Kidney glomerular epithelial cell (primary cell): ENCODE measurements at places on chromosomes 3 and 15.

GRCh38 chr3:10228248-10228950 is 19.9 kb upstream of the TATDN2 start:
- DNase-seq, result no peak

- DNase-seq, result no peak
Observed at GRCh38 chr3:129435367-129435766, 4.4 kb downstream of the MBD4 start.

DNA sequence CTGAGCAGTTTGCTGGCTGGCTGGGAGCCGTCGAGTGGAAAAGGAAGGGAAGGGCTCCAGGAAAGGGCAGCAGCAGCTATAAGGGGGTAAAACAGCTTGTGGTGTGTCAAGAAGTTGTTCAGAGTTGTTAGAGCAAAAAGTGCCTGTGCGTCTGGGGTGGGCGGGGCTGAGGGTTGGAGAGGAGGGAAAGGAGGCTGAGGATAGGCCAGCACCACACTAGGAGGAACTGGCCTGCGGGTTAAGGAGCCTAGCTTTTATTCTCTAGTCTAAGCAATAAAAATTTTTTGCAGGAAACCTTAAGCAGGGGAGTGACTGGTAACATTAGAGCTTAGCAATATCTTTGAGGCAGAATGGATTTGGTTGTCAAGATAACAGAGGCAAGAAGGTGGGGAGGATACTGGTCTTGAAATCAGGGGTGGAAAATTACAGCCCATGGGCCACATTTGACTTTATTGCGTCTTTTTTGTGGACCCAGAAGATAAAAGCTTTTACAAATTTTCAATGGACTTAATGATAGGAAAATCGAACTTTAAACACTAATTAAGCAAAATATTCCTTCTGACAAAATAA is 134.5 kb upstream of the AADACL2 start:
- no peak for DNase-seq

DNA sequence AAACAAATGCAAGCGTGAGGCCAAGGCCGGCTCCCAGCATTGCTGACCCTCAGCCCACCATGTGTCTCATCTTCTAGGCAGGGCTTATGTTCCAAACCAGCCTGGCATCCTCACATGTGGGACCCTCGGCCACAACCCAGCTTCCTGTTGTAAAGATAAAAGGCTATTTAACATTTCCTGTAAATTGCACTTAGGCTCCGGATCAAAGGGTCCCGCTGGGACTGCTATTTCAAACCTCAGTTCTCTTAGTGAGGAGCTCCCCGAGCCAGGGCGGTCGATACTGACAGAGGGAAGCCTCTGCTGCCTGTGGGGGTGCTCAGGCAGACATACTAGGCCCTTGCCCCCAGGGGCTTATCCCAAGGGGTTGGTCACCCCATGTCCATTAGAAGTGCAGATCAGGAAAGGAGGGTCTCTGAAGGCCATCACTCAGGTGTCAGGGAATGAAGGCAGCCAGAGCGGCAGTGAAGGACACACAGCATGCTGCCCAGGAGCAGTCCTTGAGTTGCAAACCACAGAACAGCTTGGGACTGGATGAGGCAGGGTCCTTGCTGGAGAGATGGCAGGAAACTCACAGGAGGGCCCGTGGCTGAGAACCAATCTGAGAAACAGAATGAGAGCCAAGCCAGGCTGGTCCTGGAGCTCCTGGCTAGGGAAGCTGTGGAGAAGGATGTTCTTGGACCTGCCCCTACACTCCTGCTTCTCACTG is 239.9 kb downstream of the TLE3 start:
- no peak for DNase-seq

DNA sequence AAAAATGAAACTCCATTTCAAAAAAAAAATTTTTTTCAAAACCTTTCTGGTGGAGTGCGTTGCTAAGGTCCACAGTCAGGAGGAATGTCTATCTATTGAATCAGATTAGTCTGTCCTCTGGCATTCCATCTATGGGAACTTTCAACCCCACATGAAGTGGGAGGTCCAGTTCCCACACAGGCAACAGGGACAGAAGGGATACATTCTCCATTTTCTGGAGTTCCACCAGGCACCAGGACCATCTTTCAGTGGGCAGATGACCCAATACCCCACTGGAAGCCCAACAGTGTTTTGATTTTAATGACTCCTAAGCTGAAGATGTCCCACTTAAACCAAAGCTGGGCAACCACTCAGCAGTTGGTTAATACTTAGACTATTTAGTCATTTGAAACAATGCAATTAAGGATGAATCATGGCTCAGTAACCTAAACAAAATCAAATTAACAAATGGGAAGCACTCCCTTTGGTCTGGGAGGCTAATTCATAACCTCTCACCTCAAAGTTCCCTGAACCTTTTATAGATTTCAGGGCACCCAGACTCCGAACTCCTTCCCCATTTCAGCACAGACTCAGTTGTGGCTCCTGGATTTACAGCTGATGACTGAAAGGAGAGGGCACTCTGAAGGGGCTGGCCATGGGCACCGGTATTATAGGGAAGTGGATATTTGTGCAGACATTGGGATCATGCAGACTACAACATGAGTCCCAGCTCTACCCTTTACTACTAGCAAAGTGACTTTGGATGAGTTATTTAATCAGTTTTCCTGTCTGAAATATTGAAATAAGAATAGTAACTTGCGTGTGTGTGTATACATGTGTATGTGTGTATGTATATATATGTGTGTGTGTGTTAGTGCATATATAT is 264.3 kb upstream of the LRTM1 start:
- peak; percentile 98 for DNase-seq

DNA sequence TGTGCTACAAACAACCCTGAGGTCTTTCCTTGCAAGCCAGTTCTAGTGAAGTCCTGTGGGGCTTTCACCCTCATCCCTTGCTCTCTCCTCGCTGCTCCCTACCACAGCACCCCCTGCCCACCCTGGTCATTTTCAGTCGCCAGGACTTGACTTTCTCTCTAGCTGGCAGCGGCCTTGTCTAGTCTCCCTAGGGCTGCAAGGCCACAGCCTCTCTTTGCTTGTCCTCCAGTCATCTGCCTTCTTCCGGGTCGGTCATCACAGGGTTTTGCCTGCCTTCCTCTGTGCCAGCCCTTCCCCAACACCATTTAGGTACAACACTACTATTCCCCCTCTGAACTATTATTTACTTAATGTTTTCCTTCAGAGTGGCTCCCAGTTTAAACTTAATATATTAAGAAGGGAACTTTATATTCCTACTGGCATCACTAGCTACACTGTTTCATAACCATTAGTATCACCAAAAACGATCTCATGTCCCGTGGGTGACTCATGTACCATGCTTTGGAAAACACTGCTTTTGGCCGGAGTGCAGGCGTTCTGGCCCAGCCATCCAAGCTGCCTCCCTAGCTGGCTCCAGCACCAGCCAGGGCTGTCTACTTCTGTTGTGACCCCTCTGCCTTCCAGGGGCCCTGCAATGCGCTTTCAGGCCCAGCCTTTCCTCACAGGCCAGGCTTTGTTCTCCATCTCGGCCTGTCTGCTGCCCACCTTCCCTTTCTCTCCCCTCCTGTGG is 21.4 kb downstream of the FAH start:
- no peak for DNase-seq

GRCh38 chr3:82137050-82137449 is 375.6 kb upstream of the GBE1 start:
- no peak for DNase-seq

DNA sequence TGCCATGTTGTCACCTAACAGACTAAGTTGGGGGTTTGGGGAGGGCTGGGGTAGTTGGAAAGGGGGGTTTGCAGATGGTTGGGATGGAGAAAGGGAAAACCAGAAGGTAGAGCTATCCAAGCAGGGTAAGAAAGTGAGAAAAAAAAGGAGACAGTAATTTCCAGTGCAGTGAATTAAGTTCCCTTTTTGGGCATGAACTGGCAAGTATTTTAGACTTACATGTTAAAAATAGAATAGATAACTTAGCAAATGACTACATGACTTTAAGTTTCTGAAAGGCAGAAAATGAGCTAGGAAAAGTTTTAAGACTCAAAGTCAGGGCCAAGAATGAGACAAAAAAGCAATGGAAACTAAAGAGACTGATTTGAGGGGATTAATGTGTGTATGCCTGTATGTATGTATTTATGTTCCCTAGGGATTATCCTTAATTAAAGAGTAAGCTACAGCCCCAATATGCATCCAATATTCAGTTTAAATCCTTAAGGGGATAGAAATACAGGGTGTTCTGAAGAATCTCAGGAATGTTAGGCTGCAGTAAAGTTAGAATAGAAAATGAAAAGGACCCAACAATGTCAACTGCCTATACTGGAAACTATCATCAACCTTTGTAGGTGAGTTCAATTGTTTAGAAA is 285.2 kb upstream of the MME start:
- DNase-seq, result no peak

DNA sequence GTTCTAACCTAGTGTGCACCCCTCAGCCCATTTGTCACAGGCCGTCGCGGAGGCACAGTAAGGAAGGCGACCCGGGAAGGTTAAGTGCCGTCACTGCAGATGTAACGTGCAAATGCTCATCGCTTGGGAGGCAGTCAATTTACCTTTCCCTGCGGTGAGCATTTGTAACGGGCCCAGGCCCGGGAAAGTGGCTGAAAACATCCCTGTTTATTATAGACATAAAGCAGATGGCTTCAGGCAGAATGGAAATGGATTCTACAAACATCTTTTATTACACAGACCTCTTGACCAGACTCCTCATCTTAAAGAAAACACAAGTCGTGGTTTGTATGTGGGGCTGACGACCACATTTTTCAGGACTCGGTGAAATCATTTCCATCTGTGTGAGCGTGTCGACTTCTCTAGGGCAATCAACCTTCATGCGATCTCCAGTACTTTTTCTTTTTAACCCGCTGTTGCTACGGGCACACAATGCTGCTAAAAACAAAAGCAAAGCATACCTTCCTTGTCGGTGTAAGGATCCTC is 43.6 kb downstream of the NMNAT3 start:
- no peak for DNase-seq

DNA sequence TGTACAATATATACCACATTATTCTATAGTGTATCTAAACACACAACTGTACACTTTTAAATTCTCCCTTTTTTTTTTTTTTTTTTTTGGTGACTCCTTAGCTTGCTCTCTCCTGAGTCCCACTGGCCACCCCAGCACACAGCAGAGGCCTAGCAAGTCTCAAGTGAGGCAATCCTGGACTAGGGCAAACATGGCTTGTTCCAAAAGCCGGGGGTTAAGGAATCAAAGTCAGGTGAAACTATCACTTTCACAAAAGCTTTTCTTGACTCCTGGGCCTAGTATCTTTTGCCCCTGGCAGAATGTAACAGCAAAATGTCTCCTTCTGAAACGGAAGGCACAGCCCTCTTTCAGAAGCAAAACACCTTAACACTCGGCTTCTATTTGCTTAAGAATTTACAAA is 5.8 kb downstream of the EOMES start:
- DNase-seq, result no peak

DNA sequence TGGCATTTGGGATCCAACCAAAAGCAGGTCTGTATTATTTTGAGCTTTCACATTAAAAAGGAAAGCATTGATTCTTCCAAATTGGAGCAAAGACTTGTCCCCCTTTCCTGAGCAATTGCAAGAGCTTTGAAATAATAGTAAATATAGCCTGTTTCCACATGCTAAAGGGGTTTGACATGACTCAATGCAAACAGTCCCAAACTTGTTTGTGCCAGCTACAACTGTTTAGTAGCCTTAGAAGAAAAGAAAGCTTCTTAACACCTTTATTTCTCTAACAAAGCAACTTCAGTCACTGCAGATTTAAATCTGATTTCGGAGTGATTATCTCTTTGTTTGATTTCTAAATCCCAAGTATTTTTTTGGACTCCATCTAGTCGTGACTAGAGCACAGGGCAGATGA is 180.2 kb downstream of the SEMA6D start:
- no peak for DNase-seq

DNA sequence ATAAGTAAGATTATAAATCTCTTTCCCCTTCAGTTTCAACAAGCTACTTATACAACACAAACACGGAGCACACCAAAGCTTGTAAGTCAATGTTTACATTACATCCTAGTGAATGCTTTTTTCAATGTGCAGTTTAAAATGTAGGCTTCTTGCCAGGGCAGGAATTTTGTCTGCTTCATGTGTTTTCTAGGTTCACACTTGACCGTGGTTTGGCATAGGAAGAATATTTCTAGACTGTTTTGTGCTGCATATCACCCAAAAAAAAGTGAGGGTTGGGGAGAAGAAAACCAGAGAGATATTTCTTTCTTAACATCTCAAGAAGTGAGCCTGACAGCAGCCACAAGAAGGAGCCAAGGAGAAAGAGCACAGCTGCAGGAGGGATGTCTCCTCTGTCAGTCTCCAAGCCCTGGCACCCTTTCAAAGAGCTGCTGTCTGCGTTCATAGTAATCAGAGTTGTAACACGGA is 255.8 kb downstream of the MEIS2 start:
- no peak for DNase-seq

DNA sequence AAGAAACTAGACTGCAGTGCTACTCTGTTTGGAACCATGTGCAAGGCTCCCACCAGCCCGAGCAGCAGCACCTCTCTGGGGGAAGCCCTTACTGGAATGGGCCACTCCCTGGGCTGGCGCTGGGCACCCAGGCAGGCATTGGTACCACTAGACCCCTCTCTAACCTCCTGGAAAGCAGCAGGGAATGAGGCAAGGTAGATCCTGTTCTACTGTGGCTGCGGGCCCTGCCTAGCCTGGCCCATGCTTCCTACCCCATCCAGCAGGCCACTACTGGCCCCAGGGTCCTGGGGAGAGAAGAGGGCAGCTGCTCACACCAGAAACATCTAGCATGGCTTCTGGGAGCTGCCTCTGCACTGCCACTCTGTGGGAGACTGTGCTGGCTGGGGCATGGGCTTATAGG is 44.8 kb downstream of the MESD start:
- DNase-seq, result no peak

- DNase-seq, result no peak
Observed at GRCh38 chr15:44308415-44308814, 19.9 kb downstream of the GOLM2 start.

GRCh38 chr15:101501703-101502373 is 12.3 kb upstream of the PCSK6 start:
- no peak for DNase-seq

- DNase-seq, result peak; percentile 68
Observed at GRCh38 chr3:33372218-33373081, 67.8 kb downstream of the UBP1 start.

DNA sequence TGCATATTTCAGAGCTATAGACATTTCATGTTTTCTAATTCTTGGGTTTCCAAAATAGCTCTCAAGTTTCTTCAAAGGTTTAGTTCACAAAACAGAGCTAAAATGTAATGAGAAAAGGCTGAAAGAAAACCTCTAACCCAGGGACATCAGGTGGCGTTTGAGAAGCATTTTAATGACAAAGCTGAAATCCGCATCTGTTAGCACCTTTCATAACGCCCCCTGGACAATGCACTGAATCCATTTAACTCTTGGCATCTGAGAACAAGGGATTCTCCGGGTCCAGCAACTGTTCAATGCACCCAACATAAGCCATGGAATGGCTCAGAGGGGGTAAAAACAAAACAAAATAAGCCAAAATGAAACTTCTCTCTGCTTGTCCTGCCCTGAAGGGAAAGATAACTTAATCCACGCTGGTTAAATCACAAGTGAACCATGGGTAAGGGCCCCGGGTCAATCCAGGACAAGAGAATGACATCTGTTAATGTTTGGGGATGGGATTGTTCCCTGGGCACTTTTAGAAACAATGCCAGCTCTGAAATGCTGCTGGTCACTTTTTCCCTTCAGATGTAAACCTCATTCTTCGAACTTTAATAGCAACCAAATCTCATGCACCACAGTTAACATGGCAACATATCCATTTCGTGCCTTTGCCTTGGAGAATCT is 466.2 kb upstream of the ADAMTS9 start:
- no peak for DNase-seq

GRCh38 chr3:99868311-99868646 is 50.6 kb downstream of the CMSS1 start:
- no peak for DNase-seq
